GM13977 (cell line): ENCODE measurements at places on chromosomes 2 and 18.

- DNase-seq = no peak
Observed at GRCh38 chr18:46160050-46160798, 56.0 kb downstream of the HAUS1 start.

GRCh38 chr2:191050640-191050987, 36.6 kb upstream of the STAT1 start:
- no peak for DNase-seq

DNA sequence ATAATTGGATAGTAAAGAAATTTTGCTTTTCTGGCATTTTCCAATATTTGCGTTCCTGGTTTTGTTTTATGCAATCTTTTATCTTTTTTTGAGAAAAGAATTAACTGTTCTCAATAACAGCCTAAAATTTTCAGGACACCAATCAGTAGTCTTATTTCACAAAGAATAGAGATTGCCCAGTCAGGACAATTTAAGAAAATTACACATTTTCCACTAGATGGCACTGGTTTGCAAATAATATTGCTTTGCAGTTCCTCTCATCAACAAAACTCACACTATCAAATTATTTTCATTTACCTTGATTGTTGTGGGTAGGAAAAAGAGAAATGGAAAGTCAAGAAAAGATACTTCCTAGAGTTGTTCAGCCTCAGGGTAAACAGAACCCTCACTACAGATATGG, 2.4 kb upstream of the RBM45 start:
- DNase-seq = peak; percentile 77

GRCh38 chr2:19541884-19542283, 183.5 kb upstream of the OSR1 start:
- no peak for DNase-seq

DNA sequence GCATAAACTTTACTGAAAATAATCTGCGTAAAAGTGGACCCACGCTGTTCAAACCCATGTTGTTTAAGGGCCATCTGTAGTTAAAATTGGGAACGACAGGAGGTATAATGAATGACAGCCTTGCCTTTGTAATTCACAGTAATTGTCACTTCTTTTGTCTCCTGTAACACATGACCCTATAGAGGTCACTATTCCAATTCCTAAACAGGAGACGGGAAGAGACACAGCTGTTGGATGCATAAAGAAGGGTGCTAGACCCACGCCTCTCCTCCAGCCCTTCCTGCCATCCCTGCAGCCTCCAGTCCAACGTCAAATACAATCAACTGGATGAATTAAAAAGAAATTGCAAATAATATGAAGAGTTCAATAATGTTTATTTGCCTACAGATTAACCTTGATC, 63.1 kb upstream of the NFATC1 start:
- DNase-seq = no peak

DNA sequence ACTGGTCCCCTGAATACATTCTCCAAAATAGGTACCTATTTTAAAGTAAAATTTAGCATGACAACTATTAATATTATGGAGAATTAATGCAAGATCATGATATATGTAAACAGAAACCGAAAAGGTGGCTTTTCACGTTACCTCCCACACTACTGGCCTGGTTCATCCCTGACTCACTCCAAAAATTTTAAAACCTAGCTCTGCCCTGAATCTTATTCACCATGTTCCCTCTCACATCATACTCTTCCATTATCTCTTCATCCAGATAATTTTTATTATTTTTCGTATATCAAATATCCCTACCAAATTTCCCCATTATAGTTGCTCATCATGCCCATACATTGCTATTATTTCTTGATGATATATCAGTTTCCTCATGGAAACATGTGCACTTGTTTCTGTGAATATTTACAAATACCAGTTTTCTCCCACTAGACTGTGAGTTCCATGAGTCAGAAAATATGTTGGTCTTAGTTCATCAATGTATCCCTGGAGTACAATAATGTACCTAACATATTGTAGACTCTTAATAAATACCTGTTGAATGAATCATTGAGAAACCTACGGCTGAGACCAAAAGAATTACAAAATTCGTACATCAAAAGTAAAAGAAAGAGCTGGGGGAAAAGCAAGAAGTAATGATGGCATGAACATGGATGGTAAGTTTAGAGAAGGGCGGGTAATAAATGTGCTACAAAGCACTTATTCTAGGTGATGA, 360.1 kb upstream of the CHAC2 start:
- no peak for DNase-seq

DNA sequence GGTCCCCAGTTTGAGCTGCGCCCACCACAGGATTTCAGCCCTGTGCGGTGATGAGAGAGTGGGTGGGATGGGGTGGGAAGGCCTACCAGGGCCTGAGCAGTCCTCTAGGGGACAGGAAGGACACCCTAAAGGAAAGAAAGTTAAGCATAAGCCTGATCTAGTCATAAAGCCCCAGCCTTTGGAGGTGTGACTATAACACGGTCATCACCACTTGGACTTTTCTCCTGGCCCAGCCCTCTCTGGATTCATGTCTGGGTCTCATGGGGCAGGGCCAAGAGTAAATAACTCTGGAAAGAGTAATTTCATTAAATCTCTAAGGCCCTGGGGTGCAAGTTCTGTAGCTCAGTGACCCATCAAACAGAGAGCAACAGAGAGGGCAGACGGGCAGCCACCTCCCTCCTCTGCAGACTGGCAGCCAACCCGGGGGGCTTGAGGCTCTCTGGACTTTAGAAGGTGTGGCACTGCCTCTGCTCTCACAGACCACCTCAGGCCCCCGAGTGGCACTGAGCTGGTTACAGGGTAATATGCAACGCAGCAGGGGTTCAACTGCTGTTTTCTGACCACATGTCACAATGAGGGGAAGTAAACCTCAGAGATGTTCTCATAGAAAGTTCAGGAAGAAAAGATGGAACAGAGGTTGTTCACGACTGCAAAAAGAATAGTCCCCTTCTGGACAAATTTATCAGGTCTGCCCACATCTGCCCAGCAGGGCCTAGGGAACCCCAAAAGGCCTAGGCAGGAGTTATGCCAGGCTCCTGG, 41.5 kb downstream of the TGFA start:
- DNase-seq = no peak

GRCh38 chr2:669323-669722, 7.9 kb downstream of the TMEM18 start:
- no peak for DNase-seq

GRCh38 chr2:239261356-239261755, 139.5 kb downstream of the HDAC4 start:
- DNase-seq = no peak

GRCh38 chr2:98335271-98335670, 11.0 kb upstream of the CNGA3 start:
- no peak for DNase-seq

- DNase-seq = peak; percentile 15
Observed at GRCh38 chr2:95525294-95526035, 40.9 kb upstream of the TRIM43B start.

DNA sequence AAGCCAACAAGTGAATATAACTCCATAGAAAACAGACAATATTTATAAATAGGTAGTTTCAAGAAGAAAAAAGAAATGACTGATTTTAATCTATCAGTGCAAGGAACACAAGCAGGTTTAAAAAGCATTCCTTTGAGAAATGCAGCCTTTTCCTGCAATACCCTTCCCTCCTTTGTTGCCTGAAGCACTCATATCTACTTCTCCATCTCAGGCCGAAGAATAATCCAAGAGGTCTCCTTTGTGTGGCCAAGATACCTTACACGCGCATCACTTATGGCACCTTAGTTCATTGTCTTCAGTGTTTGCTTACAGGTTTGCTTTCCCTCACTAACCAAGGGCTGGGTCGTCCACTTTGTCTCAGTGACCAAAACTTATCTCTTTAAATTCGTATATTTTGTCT, 93.0 kb downstream of the MAIP1 start:
- no peak for DNase-seq

DNA sequence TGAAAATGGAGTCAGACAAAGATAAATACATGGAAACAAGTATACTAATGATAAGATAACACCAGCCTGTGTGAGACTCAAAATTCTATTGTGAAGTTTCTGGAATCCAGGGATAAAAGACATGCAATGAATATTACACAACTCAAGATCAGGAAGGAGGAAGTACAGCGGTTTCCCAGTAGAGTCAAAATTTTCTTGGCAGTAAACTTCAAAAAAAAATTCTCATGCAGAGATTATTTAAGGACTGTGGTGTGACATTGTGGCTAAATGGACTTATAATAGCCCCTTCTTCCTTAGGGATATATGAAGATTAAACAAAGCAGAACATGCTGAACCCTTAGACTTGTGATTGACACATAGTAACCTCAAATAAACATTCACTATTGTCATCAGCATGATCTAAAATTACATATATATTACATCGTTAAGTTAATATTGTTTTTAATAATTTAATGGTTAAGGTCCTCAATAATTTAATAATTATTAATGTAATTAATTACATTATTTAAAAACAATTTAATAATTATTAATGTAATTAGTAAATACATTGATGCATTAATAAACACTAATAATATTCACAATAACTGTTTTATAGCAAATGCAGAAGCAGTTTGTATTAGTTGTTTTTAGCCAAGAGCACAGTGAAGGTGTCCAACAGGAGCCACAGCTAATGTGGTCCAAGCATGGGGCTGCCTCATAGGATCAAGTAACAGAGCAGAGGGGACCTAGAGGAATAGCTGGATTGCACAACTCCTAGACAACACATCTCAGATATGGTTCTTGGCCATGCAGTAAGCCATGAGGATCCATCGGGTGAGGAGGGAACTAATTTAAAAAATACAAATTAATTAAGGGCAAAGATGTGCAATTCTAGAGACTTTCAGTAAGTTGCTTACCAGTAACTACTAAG, 77.3 kb downstream of the POLE4 start:
- DNase-seq = no peak

DNA sequence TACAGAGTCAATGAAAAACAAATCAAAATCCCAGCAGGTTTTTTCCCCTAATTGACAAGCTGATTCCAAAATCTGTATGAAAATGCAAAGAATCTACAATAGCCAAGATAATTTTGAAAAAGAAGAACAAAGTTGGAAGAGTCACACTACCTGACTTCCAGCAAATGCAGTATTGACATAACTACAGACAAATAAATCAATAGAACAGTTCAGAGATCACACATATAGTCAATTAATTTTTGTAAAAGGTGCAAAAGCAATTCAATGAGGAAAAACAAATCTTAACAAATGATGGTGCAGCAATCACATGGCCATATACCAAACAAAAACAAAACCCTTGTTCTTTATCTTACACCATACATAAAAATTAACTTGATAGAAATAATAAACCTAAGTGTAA, 74.6 kb upstream of the ST8SIA5 start:
- no peak for DNase-seq

DNA sequence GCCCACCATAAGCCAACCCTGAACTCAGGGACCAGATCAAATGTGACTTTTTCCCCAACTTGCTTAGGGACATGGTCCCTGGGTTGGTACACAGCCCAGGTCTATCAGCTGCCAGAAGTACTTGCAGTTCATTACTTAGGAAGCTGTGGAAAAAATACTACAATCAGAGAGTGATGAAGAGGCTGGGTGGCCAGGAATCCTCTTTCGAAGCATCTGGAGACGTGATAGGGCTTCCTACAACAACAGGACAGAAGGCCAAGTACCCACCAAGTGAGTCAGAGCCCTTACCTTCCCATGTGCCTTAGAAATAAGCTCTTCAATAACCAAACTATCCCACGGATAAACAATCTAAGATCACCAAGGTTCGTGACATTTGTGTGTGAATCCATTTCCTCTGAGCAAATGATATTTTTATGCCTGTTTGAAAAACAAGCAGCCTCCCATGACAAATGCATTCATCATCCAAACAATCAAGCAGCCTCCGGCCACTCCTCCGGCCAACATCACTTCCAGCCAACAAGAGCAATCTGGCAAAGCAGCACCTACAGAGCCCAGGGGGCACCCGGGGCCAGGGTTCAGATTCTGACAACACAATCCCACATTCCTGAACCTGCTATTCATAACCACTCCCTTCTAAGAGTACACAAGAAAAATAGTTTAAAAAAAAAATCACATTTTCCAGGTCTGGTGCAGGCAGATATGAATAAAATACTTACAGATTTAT, 26.4 kb downstream of the TBC1D8 start:
- DNase-seq = no peak

DNA sequence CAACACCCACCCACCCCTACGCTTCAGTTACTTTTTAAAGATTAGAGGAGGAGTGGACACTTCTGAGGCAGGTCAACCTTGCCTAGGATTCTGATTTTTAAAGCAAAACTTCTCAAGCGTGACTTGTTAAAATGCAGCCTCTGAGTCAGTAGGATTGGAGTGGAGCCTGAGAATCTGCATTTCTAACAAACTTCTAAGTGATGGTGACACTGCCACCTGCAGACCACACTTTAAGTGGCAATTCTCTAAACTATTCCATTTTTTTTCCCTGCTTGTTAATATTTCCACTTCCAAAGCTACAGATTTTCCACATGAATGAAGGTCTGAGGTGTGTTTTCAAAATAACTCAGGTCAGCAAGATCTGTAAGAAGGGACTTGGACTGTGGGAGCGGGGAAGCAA, 171.1 kb upstream of the CCDC150 start:
- DNase-seq = no peak

DNA sequence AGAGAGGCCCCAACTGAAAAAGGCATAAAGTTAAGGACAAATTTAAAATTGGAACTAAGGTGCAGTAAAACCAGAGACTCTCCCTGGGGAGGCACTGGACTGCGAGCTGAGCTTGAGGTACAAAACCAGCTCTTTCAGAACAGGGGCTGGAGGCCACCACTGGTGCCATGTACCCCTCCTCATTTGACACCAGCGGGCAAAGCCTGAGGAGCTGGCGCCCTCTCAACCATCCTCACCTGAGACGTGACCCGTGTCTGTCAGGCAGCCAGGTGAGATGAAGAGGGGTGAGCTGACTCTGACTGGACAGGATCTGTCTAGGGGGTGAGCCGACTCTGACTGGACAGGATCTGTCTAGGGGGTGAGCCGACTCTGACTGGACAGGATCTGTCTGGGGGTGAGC, 68.5 kb downstream of the TMEM18 start:
- no peak for DNase-seq

GRCh38 chr2:132588576-132588975, 81.4 kb downstream of the LYPD1 start:
- DNase-seq = no peak

DNA sequence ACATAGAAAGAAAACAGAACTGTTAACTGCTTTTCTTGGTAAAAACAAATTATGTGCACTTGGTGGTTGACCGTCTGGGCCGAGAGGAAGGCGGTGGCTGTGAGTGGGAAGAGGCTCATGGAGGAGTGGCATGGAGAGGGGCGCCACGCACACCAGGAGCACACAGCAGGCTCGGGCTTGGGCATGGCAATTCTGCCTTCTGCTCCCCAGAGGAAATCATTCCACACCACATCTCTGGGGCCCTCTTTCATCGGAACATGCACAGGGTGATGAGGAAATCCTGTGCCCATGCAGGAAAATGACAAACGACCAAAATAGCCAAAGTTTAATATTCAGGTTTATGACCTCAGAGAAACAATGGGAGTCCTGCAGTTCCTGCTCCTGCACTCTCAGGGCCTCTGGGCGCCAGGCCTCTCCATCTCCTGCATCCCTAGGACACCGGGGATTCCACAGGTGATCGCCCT, 26.4 kb downstream of the WDFY1 start:
- no peak for DNase-seq

DNA sequence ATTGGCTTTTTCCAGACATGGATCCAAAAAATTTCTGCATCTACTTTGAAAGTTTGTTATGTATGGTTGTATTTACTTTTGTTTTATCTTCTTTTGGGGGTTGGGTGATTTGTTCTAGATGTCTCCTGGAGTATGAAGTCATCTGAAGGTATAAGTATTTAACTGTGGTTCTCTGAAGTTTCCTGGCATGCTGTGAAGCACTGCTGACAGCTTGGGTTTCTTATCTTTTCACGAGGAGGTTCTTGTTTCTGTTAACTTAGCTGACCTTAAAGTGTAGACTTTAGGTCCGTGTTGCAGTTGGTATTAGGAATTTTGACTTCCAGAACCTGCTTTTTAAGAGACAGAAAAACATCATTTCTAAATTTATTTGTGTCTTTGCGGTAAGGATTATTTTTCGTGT, 15.9 kb downstream of the GLS start:
- no peak for DNase-seq
